ENCODE measurements at places on chromosomes 6 and 20. TPM values are rescaled to one million over a fixed set of nuclear protein-coding genes. Genes with fewer than 3 reads are reported as not detected.

DNA sequence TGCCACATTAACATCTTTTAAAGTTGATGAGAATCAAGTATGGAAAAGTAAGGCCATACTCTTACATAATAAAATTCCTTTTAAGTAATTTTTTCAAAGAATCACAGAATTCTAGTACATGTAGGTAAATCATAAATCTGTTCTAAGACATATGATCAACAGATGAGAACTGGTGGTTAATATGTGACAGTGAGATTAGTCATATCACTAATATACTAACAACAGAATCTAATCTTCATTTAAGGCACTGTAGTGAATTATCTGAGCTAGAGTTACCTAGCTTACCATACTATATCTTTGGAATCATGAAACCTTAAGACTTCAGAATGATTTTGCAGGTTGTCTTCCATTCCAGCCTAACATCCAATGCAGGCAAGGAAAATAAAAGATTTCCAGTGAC, 11.6 kb downstream of the PLN start:
- H3K27ac ChIP-seq, result no peak overlapping the region
- no peak overlapping the region for H3K4me3 ChIP-seq
- no peak for DNase-seq
- peaks cover 33% of the 10 kb centered on the region for H3K4me1 ChIP-seq

- H3K4me1 ChIP-seq, result peaks cover 3% of the 10 kb centered on the region
- no peaks in the 10 kb centered on the region for H3K27me3 ChIP-seq
- no peak overlapping the region for H3K27ac ChIP-seq
- no peak for DNase-seq
- no peaks in the 10 kb centered on the region for H3K36me3 ChIP-seq
- H3K4me3 ChIP-seq, result peak overlapping the region; percentile 3
These were observed 112.7 kb downstream of the GJA1 start for GRCh38 chr6:121548131-121548530.

DNA sequence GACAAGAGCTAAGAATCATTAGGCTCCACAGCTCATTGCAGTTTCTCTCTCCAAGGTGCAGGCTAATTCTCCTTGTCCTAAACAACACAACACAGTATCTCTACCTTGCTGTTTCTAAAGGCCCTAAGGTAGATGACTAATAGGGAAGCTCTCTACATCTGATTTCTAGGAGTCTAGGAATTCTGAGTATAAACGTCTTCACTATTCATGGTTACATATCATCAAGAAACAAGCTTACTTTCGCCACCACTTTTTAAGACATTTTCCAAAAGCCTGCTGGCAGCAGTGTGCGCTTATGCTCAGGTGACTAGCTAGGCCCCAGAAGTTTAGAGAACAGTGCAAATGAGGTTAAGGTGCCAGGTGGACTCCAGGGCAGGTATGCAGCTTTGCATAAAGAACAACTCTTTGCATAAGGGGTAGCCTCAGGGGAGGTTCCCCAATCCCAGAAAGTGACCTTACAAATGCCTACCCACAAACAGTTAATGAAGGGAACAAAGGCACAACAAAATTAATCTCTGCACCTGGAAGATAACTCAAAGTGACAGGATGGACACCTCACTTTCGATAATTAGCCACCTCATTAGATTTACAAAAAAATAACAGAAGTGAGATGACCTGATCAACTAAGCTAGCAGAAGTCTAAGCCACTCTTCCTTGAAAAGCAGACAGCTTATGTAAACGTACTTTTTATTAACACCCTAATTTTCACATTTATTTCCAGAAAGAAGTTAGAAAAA, 20.1 kb downstream of the B4GALT5 start:
- peaks cover 39% of the 10 kb centered on the region for H3K4me1 ChIP-seq
- no peak overlapping the region for H3K27ac ChIP-seq
- no peaks in the 10 kb centered on the region for H3K27me3 ChIP-seq

The HLA-DPB1 gene
- total RNA-seq, result 38.6 TPM

The PRICKLE4 gene
- 3.8 TPM for total RNA-seq

The PACRG gene
- 3.5 TPM for total RNA-seq
